ENCODE measurements at places on chromosomes 5 and 9. TPM values are rescaled to one million over a fixed set of nuclear protein-coding genes. Genes with fewer than 3 reads are reported as not detected.

Gene GFPT2
- total RNA-seq, result 0.56 TPM

Gene DIAPH1
- total RNA-seq, result 419 TPM

Gene ZNF483
- total RNA-seq, result 5.8 TPM

- no peak overlapping the region for H3K27ac ChIP-seq
- no peaks in the 10 kb centered on the region for H3K27me3 ChIP-seq
- H3K4me3 ChIP-seq, result no peak overlapping the region
Measured at GRCh38 chr5:91219803-91220371, 163.2 kb downstream of the ARRDC3 start.

- H3K36me3 ChIP-seq, result no peaks in the 10 kb centered on the region
- DNase-seq, result peak; percentile 65
- H3K4me3 ChIP-seq, result peak within 1 kb of the TSS; percentile 37
- peaks cover 17% of the 10 kb centered on the region for H3K4me1 ChIP-seq
- H3K27ac ChIP-seq, result no peak within 1 kb of the TSS
Measured at GRCh38 chr5:76818844-76819831, at the start of gene F2RL1. Gene F2RL1, plus strand, starts transcription at chr5:76819030. Its CDS starts 153 bp downstream, at chr5:76819183.

- no peak for DNase-seq
- H3K4me1 ChIP-seq, result no peaks in the 10 kb centered on the region
- no peaks in the 10 kb centered on the region for H3K36me3 ChIP-seq
- H3K4me3 ChIP-seq, result no peak overlapping the region
- no peak overlapping the region for H3K27ac ChIP-seq
Measured at GRCh38 chr5:571791-572190, 40.3 kb upstream of the CEP72 start.
